ENCODE measurements at places on chromosomes 3 and 15.

DNA sequence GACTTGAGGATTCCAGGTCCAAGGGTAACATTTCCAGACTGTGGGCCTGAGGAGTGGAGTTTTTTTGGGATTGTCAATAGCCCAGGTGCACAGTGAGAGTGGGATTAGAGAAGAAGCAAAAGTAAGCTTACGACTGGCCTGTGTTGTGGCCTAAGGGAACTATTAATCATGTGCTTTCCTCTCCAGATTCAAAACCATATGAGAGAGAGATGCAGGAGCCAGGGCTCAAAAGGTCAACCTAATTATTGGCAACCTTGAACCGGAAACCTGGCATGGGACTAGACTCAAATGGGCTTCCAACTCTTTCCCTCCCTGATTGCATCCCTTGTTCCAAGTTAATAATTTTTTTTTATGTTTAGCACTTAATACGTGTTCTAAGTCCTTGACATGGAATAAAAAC is 242.1 kb upstream of the THRB start:
- no peak for DNase-seq

DNA sequence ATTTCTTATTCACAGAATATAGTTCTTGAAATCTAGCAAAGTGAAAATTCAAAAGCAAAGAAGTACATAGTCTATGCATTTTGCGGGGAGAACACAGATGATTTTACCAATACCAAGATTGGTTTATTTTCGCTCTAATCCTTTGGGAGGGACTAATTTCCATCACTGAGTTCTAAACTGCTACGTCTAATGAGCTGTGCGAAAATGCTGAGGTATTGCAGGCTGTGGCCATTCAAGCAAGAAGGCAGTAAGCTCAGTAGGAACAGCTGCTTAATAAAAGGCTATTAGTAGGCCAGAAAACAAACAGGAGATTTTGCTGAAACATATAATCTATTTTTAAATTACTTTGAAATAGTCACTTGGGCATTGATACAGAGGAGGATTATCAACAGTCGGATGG is 379.0 kb downstream of the CNTN4 start:
- DNase-seq: no peak

- peak; percentile 8 for DNase-seq
These were observed 37.6 kb upstream of the UBE2E2 start for GRCh38 chr3:23165571-23165970.

DNA sequence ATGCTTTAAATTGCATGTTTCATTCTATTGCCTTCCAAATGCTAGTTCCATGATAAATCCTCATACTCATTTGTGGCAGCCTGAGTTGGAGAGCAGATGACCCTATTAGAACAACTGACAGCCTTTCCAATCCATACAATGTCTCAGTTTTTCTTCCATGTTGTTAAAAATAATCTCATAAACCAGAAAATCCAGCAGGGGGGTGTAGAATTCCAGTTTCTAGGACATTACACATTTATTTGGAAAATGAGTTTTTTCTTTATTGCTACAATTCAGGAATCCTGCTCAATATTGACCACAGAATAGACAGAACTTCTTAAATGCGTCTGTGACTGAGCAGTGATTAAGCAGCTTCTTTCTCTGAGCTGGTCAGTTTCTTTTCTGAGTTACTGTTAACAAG is 174.2 kb upstream of the ATP10A start:
- DNase-seq: no peak

- DNase-seq: peak; percentile 30
These were observed 516.7 kb downstream of the MECOM start for GRCh38 chr3:169146866-169147237.

GRCh38 chr3:77466562-77467115 is 426.7 kb downstream of the ROBO2 start:
- DNase-seq: no peak

GRCh38 chr3:37030588-37030987 is 37.3 kb downstream of the MLH1 start:
- no peak for DNase-seq

DNA sequence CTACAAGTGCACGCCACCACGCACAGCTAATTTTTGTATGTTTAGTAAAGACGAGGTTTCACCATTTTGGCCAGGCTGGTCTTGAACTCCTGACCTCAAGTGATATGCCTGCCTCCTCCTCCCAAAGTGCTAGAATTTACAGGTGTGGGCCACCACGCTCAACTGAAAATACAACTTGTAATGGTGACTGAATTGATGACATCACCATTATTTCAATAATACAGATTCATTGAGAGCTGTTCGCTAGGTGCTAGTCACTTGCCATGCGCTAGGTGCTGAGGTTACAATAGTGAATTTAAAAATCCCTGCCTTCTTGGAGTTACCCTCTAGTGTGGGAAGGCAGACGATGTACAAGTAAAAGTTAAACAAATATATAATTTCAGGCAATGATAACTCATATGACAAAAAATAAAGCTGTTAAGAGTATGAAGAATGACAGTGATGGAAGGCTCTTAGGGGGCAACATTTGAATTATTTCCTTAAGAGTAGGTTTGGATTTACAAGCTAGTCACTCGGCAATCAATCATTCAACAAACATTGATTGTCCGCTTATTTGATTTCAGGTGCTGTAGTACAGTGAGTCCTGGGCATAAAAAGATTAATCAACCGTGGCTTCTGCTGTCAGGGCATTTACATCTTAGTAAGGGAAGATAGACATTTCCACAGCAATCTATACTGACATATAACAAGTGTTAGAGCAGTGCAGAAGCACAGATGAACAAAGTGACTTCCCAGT is 9.1 kb upstream of the PPARG start:
- DNase-seq: no peak

Measured in DMS53 (cell line).